Stimulated activated CD4-positive, alpha-beta T cell treated with anti-CD3 and anti-CD28 coated beads, Interleukin-1b, Interleukin-23, amount 100 ng/mL, for 1 hour (primary cell): ENCODE measurements at places on chromosomes 3 and 15.

GRCh38 chr3:9810846-9811245 lies 784 bp downstream of the TTLL3 start:
- no peak for DNase-seq

- DNase-seq = no peak
These were observed 88.8 kb downstream of the IGF1R start for GRCh38 chr15:98737159-98737558.

GRCh38 chr3:191257286-191257685 lies 58.2 kb downstream of the OSTN start:
- no peak for DNase-seq

DNA sequence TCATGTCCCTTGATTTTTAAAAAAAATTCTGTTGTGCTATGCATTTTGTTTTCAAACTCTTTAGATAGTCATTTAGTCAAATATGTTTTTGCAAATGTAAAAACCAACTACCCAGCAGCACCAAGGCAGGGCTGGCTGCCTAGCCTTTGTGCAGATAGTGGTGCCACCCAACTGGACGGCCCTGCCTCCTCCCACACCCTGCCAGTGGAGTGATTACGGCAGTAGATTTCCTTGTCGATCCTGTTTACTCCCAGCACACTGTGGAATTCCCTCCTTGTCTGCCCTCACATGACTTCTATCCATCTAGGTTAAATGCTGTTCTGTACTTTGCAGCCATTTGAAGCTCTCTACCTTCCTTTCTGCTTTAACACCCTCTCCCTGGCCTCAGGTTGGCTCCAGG lies 79.4 kb upstream of the PLXNA1 start:
- DNase-seq = no peak

GRCh38 chr3:107620534-107620933 lies 97.8 kb downstream of the BBX start:
- no peak for DNase-seq

- no peak for DNase-seq
These were observed 194.3 kb upstream of the SGO1 start for GRCh38 chr3:20380295-20380694.

DNA sequence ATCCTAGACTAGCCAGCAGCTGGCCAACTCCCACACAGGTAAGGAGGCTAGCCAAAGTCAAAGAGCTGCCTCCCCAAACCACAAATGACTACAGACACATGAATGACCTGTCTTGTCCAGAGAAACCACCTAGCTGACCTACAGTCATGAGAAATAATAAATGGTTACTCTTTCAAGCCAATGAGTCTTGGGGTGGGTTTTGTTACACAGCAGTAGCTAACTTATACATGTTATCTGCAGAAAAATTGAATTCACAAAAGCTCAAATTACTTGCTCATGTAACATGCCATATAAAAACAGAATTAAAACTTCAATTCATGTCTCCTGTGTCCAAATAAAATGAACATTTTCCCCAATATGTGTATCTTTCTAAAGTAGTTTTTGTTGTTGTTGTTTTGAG lies 307.4 kb upstream of the NR2F2 start:
- DNase-seq = no peak

- DNase-seq = no peak
These were observed 4.2 kb downstream of the IL17RD start for GRCh38 chr3:57160765-57161538.

GRCh38 chr3:105801397-105801796 lies 67.4 kb downstream of the CBLB start:
- DNase-seq = no peak

DNA sequence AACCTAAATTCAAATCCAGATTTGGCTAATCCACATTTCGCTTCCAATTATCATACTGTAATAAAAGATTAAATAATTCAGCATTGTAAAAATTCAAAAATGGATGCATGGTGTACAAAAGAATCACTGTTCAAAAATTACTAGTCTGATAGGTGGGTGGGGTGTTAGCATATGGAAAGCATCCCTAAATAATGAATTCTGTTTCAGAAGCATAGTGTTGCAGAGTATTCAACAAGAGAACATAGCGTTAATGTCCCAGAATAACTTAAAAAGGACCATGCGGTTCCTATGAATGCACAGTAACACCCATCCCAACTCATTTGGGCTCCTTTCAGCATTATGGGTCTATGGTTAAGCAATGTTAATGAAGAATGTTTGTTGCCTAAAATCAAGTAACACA lies 51.1 kb downstream of the MORC1 start:
- no peak for DNase-seq
